ENCODE measurements at places on chromosomes 1 and 21.
A peak's percentile ranks its signal among the peaks of the same experiment; 100 is the strongest.

- DNase-seq = no peak
Observed at GRCh38 chr1:30048905-30049304, 674.5 kb downstream of the MATN1 start.

GRCh38 chr1:109159326-109159725, 45.4 kb downstream of the ELAPOR1 start:
- DNase-seq = no peak

GRCh38 chr21:38596264-38597042, 98.2 kb upstream of the ERG start:
- no peak for DNase-seq

- DNase-seq = peak; percentile 71
Observed at GRCh38 chr1:167721617-167722151, at the start of gene MPZL1. MPZL1 (plus strand) TSS chr1:167721982; CDS start chr1:167722152, 170 bp downstream.

DNA sequence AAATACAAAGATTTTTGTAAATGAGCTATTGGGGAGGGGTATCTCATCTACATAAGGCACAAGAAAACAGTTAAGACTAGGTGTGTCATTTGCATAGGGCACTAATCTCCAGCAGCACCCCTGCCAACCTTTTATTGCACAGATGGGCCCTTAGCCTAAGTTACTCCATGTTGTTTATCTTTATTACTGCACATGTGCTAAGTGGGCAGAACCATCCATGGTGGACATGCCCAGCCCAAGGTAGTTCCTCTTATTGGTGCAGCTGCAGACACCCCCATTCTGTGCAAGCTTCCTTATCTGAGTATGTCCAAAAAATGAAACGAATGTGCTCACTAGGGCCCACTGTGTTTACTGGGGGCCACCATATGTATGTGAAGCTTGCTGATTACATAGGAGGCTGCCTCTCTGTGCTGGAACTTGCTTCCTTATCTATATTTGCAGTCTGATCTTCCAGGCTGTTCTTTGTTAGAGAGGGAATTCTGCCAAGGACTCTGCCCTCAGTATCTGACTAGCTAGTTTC, 77.3 kb upstream of the NEK7 start:
- no peak for DNase-seq

- DNase-seq = no peak
Observed at GRCh38 chr1:187474336-187474735, 645.6 kb downstream of the PLA2G4A start.

- DNase-seq = no peak
Observed at GRCh38 chr21:33247599-33247998, 17.9 kb downstream of the IFNAR2 start.

DNA sequence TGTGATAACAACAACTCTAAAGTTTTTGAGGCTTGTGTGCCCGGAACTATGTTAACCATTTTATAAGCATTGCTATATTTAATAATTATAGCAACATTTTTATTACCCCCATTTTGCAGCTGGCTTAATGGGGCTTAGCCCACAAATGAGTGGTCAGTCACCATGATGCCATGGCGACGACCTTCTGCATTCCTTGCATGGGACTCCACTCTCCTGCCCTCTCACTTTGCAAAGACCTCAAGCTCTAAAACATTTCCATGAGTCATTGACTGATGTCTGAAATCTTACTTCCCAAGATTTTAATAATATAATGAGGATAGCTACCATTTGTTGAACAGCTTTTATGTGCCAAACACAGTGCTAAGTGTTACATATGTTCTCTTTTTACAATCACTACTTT, 15.4 kb downstream of the NGF start:
- DNase-seq = no peak

GRCh38 chr1:23371987-23372880, 2.6 kb upstream of the ZNF436 start:
- no peak for DNase-seq

DNA sequence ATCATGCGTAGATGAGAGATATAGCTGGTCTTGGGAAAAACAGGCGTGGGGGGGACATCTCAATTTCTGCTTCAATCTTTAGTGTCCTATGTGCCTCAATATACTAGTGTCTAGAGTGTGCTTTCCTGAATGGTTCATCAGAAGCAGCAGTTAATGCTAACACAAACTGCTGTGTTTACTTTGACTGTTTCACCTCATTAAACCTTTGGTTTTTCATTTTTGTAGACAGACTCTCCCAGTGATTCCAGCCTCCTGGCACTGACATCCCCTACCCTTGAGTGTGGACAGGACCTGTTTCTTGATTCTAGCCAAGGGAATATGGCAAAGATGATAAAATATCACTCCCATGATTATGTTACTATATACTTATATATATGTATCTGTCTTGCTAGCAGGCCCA, 37.6 kb downstream of the ZYG11A start:
- DNase-seq = no peak

DNA sequence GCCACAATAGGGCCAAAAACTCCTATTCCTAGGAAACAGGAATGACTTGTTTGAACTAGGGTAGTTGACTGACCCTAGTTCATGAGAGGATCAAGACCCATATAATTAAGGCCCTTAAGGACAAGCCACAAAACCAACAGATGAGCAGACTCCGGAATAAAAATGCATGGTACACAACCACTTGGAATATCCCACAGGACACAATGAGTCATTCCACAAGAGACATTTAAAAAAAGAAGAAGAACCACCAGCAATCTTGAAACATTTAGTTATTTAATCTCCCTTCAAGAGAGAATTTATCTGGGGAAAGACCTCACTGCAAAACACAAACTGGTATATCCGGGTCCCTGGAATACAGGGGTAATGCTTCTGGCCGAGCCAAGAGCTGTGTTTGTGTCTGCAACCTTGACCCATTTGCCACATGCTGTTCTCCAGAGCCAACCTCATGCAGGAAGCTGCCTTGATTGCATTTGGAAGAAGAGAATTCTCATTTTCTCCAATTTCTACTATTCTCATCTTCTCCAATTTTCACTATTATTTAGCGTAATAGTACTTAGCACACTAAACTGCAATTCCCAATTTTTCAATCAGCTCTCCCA, 135.5 kb downstream of the TGFBR3 start:
- no peak for DNase-seq

- DNase-seq = no peak
Observed at GRCh38 chr1:160981584-160982411, 27.2 kb upstream of the ITLN2 start.

- peak; percentile 87 for DNase-seq
Observed at GRCh38 chr1:42846257-42847110, at the start of gene ZNF691. ZNF691 (plus strand) TSS chr1:42846613; CDS start chr1:42849659, 3,046 bp downstream.

GRCh38 chr21:29250636-29251035, 48.1 kb upstream of the BACH1 start:
- DNase-seq = no peak

DNA sequence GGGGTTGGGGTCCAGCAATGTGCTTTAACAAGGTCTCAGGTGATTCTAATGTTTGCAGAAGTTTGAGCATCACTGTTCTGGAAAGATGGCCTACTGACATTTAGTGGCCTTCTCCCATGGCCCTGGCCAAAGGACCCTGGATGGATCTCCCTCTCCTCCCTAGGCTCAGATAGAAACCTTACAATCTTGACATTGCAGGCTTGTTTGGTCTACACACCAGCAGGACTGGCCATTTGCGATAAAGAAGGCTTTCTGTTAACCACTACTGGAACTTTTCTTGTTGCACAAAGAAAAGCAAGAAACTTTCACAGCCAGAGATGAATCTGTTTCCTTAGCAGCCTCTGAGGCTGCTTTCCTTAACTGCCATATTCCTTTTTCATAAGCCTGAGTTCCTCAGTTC, 6.2 kb downstream of the DNALI1 start:
- no peak for DNase-seq

- DNase-seq = no peak
Observed at GRCh38 chr1:119631086-119631432, 17.0 kb downstream of the ZNF697 start.

GRCh38 chr1:24392982-24393650, 20.5 kb downstream of the STPG1 start:
- DNase-seq = no peak

DNA sequence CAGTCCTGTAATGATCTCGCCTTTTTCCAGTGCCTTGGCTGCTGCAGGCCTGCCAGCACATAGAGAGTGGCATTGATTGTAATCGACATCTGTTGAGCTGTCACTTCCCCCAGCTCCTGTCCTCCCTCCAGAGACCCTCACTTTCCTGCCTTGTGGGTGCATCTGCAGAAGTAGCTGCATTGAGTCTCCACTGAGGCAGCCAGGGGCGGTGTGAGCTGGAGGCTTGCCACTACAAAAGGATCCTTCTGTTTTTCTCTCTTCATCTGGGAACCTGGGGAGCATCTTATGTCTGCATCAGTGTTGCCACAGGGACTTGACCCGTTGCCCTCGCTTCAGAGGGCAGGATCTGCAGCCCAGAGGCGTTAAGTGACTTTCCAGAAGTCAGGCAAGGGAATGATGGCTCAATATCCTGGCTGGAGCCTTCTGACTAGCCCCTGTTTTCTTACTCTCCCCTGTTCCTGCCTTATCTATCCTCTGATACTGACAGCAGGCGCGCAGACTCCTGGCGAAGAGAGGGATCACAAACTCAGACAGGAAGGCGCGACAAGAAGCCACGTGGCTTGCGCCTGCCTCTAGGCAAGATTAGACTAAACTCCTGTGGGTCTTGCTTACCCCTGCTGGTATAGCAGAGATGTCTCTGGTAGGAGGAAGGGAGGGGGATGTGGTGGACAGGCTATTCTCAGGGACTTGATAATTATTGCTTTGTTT, 13.3 kb upstream of the FMOD start:
- DNase-seq = no peak

DNA sequence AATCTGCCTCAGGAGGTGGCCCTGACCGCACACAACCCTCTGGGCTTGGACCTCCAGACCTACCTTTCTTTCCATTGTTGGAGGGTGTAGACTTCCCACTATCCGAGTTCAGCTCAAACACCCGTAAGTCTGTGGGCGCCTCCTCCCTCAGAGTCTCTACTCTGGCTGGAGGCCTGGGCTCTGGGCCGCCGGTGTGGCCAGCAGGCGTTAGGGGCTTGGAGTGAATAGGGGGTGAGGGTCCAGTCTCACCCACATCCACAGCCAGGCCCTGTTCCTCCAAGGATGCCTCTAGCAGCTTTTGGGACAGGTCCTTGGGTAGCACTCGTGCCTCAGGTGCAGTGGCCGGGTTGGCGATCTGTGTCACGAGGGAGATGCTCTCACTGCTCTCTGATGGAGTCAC, 13.9 kb downstream of the TSSK3 start:
- no peak for DNase-seq

GRCh38 chr1:234125714-234126113, 221.2 kb downstream of the SLC35F3 start:
- no peak for DNase-seq

- DNase-seq = no peak
Observed at GRCh38 chr1:98651116-98651632, 10.3 kb upstream of the SNX7 start.

DNA sequence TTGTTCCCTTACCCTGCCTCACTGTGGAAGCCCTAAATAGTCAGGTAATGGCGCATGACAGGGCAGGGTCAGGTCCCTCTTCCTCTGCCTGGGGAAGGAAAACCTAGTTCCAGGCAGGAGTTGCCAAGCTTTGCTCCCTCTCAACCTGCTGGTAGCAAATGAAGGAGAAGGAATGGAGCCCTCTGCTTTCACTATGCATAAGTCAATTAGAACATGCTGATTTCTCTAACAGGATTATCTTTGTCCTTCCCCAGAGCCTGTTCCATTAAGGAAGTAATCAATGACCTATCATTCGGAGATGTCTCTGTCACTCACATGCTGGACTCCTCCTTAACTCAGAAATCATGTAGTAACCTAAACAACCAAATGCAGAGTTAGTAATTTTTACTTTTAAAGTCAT, 161.8 kb upstream of the NFIA start:
- no peak for DNase-seq

DNA sequence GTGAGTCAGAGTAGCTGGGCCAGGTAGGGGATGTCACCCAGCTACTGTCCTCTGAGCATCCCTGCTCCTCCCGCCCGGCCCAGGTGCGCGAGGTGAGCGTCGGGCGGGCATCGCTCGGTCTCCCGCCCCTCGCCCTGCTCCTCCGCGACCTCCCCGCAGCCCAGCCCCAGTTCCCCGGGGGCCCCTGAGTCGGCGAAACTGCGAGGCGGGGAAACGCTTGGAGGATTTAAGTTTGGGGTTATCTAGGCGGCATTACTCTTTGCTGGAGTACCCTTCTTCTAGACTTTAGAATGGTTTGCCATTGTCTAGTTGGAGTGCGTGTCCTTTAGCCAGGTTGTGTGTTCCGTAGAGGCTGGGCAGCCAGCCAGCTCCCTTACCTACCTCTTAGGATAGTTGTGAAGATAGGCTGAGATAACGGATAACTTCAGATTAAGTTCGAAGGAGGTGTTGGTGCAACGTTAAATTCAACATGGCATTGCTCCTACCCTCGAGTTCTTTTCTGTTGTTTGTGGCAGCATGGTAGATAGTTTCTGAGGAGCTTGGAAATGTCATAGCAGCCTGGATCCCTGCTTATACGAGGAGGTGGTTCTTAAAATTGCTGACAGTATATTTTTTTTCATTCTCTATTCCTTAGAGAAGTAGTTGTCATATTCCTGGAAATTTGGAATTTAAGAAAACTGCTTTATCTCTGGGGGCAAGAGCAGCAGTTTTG, 697 bp downstream of the AGO3 start:
- DNase-seq = no peak

- no peak for DNase-seq
Observed at GRCh38 chr1:209875515-209875914, 47.7 kb downstream of the UTP25 start.

DNA sequence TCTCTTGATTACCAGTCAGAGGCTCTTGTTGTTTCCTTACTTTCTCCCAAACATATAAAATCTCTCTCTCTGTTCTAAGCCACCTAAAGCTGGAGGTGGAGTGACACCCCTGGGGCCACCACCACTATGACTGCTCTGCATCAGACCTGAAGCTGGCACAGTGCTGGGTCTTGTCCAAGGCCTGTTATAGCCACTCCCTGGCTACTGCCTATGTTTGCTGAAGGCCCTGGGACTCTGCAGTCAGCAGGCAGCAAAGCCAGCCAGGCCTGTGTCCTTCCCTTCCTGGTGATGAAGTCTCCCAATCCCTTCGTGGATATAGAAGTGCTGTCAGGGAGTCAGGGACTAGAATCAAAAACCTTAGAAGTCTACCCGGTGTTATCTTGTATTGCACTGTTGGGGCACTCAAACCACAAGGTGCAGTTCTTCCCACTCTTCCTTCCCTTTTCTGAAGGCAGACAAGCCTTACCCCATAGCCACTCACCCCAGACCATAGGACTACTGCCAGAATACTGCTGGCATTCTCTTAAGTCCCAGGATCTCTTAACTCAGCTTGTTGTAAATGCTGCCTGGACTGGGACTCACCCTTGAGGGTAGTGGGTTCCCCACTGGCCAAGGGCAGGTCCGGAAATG, 103.1 kb downstream of the RPS6KC1 start:
- DNase-seq = no peak

Data from ascending aorta (tissue), 2 donors.